Panc1 (cell line): ENCODE measurements at places on chromosomes 3 and 15. TPM values are rescaled to one million over a fixed set of nuclear protein-coding genes. Genes with fewer than 3 reads are reported as not detected.

The TMEM207 gene
- not detected for total RNA-seq

The STRA6 gene
- 1.1 TPM for total RNA-seq

The TNFAIP8L3 gene
- 1.0 TPM for total RNA-seq

The ONECUT1 gene
- total RNA-seq: 0.18 TPM

The ARPIN gene
- total RNA-seq: 6.3 TPM

The STXBP5L gene
- 0.05 TPM for total RNA-seq

The SNUPN gene
- total RNA-seq: 52.1 TPM

The USP19 gene
- total RNA-seq: 60.6 TPM

The FAM43A gene
- total RNA-seq: 51.4 TPM

The EPHB1 gene
- total RNA-seq: 0.46 TPM

The SYNM gene
- total RNA-seq: 38.9 TPM

The SLC9C1 gene
- total RNA-seq: not detected

The DNASE1L3 gene
- total RNA-seq: not detected

The VPS13C gene
- 47.3 TPM for total RNA-seq

The TGM4 gene
- 0.46 TPM for total RNA-seq

The TM4SF1 gene
- total RNA-seq: 1,063 TPM

The NUSAP1 gene
- total RNA-seq: 127 TPM

The ZCWPW2 gene
- 0.82 TPM for total RNA-seq

The RTP4 gene
- 2.5 TPM for total RNA-seq

The TMEM158 gene
- total RNA-seq: 7.3 TPM

The KNL1 gene
- 28.9 TPM for total RNA-seq

The DPPA2 gene
- total RNA-seq: not detected

The MST1 gene
- 14.0 TPM for total RNA-seq

The NDN gene
- not detected for total RNA-seq

The TM4SF4 gene
- 0.46 TPM for total RNA-seq

The TRIM71 gene
- total RNA-seq: 0.18 TPM

The EHD4 gene
- total RNA-seq: 43.2 TPM

The POLQ gene
- total RNA-seq: 11.9 TPM

The SERPINI1 gene
- 8.0 TPM for total RNA-seq

The HGD gene
- total RNA-seq: 0.59 TPM
